ENCODE measurements at places on chromosomes 3 and 15.

- no peak for DNase-seq
Measured at GRCh38 chr3:148168347-148168746, 529.4 kb upstream of the AGTR1 start.

DNA sequence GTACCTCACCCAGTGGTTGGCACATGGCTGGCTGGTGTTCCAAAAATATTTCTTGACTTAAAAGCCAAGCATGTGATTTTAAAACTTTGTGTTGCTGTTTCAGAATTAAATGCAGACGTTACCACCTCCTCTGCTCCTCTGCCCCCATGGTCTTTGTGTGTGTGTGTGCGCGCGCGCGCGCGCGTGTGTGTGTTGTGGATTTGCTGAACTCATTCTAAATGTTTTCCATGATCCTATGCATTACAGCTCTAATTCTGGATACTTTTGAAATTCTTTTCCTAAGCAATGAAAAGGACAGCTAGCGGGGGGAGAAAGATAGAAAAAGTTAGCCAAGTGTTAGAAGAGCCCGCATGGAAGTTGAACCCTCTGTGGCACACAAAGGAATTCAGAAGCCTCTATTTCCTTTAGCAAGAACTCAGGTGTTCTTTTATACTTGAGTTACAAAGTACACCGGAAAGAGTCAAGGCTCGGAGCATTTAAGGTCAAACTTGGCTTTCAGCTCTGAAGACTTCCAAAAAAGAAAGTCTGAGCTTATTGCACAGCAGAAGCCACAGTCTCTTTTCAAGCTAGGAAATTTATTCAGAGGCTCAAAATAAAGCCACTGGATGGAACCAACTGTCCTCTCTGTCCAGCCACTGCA lies 350.5 kb upstream of the TBL1XR1 start:
- DNase-seq = no peak

DNA sequence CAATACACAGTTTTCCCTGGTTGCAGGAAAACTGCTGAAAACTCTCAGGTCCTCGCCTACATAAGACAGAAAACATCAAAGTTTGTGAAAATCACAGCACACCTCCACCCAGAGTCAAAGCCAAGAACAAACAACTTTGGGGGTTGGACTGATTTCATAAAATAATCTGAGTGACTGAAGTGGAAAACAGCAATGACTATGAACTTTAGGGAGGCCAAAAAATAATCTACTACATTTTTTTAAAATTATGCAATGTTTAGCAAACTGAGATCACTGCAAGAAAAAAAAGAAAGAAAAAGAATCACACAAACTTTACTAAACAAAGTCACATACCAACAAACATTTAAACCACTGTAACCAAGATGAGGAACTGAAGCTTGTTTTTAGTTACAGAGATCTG lies 15.9 kb upstream of the FOXP1 start:
- no peak for DNase-seq

- DNase-seq = no peak
Measured at GRCh38 chr3:127940116-127940515, 25.1 kb downstream of the KBTBD12 start.

DNA sequence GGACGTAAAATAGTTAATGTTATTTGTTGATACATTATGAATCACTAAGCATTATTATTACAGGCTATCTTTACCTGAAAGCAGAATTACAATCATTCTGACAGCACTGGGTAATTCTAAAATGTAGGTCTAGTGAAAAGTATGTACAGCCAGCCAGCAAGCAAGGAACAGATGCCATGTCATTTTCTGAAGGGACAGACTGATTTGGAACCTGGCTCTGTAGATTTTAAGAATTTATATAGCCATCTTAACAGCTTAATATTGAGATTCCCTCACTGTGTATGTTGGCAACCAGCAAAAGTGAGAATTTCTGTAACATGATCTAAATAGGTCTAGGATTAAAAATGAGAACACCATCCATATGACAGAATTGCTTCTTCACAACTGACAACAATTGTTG lies 359.4 kb downstream of the ZIC4 start:
- DNase-seq = no peak

DNA sequence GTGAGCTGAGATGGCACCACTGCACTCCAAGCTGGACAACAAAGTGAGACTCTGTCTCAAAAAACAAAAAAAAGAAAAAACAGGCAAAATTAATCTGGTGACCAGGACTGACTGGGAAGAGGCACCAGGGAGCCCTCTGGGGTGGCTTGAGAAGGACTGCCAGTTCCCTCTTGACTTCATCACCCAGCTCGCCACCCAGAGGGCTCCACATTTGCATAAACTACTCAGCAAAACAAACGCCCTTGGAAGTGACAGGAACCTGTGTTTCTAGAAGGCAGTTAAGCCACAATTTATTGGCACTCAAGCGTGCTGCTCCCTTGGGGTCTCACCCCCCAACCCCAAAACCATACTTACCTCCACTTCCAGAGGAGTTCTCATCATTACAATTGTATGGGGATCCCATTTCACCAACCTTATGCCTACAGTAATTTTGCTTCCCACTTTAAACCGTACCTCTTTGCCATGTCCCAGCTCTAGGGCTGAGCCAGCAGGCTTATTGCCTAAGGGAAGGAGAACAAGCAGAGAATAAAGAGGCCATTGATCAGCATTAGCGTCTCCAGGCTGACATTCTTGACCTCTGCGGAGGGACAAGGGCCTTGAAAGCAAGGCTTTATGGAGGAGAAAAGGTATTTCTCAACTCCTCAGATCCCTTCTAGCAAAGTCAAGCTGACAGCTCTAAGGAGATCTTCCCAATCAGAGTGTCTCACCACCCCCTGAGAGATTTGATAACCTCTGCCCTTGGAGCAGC lies 357.4 kb downstream of the SHQ1 start:
- no peak for DNase-seq

DNA sequence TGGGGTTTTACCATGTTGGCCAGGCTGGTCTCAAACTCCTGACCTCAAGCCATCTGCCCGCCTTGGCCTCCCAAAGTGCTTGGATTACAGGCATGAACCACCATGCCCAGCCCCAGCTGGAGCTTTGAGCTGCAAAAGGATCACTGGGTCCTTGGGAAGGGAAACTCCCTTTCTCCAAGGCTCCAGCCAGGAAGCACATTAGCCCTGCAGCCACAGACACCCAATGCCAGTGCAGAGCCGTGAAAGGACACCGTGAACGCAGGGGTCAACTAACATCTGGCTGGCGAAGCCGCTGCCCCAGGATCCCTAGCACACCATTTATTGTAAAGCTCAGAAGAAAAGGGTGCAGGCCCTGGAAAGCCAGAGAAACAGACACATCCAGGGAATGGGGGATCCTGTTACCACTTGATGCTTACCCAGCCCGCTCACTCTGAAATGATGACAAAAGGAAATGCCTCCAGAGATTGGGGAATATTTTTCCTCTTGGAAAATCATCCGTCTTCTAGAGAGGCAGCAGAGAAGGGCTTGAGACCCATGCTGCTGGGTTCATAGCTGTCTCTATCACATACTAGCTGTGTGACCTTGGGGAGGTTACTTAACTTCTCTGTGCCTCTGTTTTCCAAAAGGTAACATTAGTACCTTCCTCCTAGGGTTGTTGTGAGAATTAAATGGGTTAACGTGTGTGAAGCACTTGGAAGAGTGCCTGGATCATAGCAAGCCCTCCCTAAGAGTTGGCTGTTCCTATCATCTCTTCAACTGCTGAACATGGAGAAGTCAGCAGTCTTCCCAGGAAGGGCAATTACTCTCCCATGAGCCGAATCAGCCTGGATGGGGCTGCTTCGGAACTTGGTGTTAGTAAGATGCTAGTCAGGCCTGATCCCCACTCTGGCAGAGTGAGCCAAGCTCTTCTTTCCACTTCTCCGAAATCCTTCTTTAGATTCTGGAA lies 40.8 kb downstream of the LMCD1 start:
- DNase-seq = no peak

DNA sequence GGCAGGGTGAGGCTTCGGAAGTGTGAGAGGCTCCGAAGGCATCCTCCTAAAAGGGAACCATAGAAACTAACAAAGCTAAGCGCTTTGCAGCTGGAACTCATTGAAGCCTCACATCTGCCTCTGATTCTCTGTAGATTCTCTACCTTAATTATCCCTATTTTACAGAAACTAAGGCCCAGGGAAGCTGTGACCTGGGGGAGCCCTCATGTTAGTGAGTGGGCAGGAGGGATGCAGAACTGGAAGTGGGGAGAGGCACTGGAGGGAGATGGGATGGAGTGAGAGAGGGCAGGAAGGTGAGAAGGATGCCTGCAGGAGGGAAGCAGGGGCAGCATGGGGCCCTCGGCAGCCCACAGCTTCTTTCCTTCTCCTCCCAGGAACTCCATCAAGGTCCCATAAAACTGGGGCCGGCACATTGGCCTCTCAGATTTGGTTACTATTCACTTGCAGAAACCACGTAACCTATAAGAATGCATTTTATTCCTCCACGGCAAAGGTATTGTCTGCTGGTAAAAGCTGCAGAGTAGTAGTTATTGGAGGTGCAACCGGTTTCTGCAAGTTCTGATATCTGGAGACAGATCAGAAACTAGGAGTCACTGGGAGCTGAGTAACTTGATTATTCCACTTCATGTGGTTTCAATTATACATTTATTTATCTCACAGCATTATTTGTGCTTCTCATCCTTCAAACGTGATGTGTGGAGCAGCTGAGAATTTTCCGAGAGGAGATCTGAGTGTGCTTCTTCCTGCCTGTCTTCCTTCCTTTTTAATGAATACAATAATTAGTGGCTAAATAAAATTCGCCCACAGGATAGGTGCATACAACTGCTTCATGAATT lies 24.0 kb upstream of the CHCHD6 start:
- no peak for DNase-seq

DNA sequence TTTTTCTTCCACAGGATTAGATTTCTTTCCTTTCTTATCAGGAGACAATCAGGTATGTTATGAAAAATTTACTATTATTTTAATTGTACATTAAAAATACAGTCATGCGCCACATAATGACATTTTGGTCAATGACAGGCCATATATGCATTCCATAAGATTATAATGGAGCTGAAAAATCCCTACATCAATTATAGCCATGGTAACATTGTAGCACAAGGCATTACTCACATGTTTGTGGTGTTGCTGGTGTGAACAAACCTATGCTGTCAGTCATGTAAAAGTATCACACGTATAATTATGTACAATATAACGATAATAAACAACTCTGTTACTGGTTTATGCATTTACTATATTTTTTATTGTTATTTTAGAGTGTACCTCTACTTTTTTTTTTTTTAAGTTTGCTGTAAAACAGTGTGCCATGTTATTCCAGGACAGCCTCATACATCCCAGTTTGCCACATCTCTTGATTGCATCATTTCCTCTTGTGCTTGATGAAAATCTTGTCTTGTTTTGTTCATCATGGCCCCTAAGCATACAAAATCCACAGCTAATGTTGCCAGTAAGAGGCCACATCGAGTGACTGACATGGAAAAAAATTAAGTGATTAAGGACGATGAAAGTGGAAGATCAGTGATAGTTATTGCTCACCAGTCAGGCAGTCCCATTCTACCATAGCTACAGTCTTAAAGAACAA lies 21.4 kb downstream of the CALML4 start:
- no peak for DNase-seq

DNA sequence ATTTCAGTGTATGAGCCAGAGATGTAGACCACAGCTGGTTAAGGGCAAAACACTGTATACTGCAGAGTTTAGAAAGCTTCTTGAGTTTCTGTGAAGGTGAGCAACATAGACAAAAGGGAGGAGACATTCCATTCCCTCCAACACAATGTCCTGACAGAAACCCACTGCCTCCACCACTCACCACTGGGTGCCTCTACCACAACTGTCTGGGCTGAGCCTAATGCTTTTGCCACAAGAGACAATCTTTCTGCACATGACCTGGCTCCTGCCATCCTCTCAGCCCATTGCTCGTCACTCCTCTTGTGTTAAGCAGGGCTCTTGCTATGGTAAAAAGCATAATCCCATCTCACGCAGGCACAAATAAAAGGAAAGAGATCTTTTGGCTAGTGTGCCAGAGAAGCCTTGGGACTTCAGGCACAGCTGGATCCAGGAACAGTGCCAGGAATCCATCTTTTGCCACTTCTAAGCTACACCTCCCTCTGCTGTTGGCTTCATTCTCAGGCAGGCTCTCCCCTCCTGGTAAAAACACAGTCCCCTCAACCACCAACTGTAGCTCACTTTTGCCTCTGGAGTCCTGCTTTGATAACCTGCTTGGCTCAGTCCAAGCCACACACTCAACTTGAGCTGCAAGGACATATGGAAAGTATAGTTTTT lies 140.6 kb upstream of the PRR20G start:
- DNase-seq = no peak

- no peak for DNase-seq
Measured at GRCh38 chr3:71944482-71945065, 159.6 kb upstream of the PROK2 start.

DNA sequence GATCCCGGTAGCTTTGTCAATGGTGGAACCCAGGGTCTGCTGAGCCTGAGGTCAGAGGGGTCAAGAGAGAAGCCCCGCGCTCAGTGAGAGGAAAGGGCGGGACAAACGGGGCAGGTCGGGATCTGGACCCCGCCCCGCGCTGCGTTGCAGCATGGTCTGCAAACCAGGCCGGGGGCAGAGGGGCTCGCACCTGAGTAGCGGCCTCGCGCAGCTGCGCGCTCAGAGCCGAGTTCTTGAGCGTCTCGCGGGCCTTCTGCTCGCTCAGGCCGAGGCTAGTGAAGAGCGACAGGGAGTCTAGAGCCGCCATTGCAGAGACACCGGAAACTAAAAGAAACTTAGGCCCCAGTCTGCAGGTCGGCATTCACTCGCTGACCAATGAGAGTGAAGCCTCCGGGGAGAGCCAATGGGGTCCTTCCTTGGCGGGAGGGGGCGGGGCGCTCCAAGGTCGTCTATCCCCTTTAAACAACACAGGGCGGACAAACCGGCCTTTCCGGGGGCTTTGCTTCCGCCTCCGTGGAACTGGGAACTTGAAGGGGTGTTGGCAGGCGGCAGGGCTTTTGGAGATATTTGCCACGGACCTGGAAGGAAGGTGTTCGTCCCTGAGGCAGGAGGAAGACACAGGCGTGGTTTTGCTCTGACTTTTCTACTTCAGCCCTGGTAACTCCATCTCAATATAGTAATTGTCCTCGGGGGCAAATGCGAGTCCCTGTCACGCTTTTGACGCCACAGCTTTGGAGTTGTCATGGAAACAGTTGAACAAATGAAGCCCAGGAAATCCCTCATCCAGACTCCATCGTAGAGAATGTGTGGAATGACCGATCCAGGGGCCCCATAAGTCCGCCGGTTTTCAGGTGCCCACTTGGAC lies at the start of gene QARS1:
QARS1 (minus strand) TSS at position 331 of the 865 bp plus-strand sequence; CDS start at position 307, 24 bp downstream.
- peak; percentile 89 for DNase-seq

DNA sequence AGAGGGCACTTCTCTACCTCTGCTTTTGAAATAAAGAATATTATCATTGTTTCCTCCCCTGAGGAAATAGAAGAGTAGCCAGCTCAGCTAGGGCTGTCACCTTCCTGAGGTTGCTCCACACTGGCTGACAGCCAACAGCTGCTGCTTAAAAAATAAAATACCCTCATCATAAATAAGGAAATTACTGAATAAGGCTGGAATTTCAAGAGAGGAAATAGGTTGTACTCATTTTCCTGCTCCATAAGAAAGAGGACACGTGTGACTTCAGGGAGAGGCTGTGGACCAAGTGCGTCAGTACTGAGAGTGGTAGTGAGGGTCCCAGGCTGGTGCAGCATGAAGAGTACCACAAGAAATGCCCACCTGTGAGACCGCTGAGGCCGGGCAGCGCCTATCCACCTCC lies 8.1 kb upstream of the C2CD4B start:
- DNase-seq = no peak

- DNase-seq = no peak
Measured at GRCh38 chr3:48697952-48698351, 12.2 kb upstream of the NCKIPSD start.

GRCh38 chr3:111796566-111796965 lies 62.5 kb upstream of the PHLDB2 start:
- no peak for DNase-seq

Data from frontal cortex (tissue), 4 donors.